ENCODE measurements at places on chromosomes 2 and 18.

DNA sequence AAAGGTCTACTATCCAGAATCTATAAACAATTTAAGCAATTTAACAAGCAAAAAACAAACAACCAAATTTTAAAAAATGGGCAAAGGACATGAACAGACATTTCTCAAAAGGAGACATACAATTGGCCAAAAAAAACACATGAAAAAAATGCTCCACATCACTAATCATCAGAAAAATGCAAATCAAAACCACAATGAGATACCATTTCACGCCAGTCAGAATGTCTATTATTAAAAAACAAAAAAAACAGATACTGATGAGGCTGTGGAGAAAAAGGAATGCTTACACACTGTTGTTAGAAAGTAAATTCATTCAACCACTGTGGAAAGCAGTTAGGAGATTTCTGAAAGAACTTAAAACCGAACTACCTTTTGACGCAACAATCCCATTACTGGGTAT is 66.4 kb upstream of the SESTD1 start:
- no peak for DNase-seq

DNA sequence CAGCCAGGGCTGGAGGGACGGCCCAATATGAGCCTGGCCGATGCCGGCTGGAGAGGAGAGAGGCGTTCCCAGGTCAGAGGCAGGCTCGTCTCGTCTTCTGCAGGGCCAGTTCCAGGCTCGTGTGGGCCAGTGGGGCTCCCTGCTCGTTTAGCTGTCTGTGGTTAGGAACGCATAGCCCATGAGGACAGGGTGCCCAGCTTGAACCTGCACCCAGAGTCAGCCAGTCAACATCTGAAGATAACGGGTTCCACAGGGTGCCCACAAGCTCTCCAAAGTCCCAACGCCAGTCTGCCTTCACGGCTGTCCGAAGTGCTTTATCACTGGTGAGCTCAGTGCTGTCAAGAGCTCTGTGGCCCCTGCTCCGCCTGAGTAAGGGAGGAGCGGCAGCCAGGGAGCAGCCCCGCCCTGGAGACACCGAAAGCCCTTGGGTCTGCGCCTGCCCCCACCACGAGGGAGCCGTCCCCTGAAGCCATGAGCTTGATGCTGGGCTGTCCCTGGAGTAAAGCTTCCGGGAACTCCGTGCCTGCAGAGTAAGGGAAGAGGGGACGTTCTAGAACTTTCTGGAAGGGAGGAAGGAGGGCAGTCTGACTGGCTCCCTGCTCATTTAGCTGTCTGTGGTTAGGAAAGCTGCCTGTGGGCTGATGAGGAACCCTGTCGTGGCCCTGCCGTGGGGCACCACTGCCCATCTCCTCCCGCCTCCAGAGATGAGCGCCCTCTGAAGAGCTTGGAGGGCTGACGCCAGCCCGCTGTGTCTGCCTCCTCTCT is 2.7 kb upstream of the HSBP1L1 start:
- DNase-seq = peak; percentile 66

DNA sequence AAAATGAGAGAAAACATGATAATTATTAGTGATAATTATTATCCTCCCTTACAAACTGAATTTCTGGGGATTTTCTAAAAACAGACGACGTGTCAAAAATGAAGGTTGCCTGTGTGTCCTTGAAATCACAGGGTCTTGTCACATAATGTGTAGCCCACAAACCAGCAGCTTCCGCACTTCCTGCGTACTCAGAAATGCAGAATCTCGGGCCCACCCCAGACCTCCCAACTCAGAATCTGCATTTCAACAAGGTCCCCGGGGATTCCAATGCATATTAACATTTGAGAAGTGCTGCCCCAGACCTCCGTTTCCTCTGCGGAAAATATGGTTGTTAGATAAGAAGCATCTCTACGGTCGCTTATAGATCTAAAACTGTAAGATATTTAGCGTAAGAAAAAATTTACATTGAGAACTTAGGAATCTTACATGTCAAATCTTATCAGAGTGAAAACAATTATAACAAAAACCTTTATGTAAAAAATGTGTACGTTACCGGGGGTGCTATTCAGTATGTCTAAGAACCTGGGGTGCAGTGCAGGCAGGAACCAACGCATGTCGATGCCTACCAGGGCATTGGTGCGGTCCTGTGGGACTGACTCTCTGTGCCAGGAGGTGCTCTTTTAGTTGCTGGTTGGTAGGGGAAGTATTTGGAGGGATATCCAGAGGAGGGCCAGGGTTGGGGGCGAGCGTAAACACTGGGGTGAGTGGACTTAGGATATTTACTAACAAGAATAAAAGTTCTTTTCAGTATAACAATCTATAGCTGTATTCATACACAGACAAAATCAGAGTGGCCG is 15.2 kb downstream of the CDKL4 start:
- DNase-seq = no peak

GRCh38 chr18:39329496-39330275 is 1764.1 kb upstream of the CELF4 start:
- no peak for DNase-seq

DNA sequence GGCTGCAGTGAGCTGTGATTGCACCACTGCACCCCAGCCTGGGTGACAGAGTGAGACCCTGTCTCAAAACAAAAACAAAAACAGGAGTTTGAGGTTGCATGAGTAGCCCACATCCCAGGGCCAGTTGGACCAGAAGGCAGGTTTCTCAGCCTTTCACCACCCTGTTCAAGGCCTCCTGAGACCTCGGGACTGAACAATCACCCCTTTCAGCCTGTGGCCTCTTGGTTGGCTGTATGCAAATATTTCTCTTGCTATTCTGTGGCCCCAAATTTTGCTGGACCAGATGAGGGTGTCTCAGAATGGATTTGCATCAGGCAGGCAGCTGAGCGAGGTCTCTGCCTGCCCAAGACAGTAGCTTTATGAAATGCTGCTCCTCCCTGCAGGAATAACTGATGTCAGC is 56.9 kb downstream of the DPYSL5 start:
- DNase-seq = no peak

DNA sequence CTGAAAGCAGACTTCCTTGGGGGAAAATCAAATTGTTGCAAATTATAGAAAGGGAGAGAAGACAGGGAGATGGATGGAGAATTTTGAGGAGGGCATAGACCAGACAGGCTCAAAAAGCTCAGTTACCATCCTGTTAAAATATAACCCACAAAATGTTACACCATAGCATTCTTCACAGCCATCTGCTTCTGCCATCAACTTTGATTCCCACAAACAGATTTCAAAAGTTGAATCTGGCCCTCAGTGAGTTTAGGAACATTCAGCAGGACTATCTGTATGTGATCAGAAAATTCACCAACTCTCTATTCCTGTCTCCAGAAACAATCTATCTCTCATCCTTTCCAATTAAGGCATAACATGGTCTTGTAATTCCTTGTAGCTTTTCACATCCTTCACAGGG is 159.8 kb upstream of the CCDC68 start:
- DNase-seq = no peak

GRCh38 chr2:181457741-181458425 is 697 bp downstream of the ITGA4 start:
- no peak for DNase-seq

DNA sequence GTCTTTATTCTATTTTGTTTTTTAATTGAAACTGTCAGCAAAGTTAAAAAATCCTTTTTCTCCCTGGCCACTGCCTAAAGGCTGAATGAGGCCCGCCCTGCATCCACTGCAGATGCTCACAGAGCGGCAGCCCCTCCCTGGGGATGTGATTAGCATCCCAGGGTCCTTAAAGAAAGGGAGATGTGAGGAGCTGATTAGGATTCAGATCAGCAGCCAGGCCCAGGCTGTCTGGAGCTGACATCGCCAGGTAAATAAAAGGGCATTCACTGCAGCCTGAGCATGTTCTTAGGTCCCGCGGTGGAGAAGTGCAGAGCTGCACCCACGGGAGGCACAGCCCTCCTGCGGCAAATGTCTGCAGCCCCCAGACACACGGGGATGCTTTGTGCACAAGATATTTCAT is 83.8 kb downstream of the LONRF2 start:
- no peak for DNase-seq

- no peak for DNase-seq
These were observed 170.1 kb downstream of the RBM43 start for GRCh38 chr2:151091583-151091982.

GRCh38 chr2:113127646-113128570 is 510 bp downstream of the IL1RN start:
- no peak for DNase-seq

- no peak for DNase-seq
These were observed 39.1 kb upstream of the MC4R start for GRCh38 chr18:60411715-60412114.

DNA sequence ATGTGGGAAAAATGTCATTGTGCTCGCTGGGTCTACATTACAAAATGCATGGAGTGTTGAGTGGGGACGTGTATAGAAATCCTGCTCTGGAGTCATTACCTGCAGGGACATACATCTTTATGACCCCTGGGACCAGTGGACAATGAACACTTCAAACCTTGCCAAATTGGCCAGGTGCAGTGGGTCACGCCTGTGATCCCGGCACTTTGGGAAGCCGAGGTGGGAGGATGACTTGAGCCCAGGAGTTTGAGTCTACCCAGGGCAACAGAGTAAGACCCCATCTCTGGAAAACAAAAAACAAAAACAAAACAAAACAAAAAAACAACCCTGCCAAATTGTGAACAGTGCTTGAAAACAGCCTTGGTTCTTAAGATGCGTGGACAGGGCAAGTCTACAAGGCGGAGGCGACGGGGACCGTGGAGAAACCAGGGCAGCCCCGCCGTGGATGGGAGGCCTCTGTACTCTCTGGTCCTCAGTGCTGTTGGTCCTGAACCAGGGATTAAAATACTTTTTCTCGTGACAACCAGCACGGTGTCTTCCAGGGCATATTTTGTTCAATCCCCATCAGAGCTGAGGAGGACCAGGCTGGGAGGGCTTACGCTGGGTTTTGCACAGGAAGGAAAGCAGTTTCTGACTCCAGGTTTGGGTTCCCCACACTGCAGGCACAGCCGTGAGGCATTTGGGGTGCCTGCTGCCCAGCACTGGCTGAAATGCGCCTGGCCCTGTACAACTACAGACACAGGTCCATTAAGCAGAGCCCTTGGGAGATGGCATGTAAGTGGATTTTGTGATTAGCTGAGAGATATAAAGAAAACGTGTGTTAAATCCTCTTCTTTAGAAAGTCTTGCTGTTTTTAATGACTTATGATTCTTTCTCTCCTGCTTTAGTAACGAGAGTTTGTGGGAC is 13.7 kb downstream of the COLEC11 start:
- no peak for DNase-seq

GRCh38 chr18:44954257-44954656 is 273.6 kb downstream of the SETBP1 start:
- no peak for DNase-seq

- no peak for DNase-seq
These were observed 7.7 kb downstream of the SLC30A3 start for GRCh38 chr2:27255187-27255586.

DNA sequence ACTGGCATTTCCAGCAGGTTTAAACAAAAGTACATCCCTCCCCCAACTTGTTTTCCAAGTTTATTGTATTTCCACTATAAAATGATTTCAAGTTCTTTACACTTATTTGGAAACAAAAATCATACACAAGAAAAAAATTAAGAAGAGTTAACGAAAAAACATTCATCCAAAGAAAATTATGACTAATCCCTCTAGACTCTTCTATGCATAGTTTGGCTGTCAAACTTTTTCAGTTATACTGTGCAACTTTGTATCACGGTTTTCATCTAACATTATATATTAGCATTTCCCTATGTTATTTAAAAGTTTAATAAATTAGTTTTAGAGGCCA is 627 bp downstream of the WDCP start:
- no peak for DNase-seq

DNA sequence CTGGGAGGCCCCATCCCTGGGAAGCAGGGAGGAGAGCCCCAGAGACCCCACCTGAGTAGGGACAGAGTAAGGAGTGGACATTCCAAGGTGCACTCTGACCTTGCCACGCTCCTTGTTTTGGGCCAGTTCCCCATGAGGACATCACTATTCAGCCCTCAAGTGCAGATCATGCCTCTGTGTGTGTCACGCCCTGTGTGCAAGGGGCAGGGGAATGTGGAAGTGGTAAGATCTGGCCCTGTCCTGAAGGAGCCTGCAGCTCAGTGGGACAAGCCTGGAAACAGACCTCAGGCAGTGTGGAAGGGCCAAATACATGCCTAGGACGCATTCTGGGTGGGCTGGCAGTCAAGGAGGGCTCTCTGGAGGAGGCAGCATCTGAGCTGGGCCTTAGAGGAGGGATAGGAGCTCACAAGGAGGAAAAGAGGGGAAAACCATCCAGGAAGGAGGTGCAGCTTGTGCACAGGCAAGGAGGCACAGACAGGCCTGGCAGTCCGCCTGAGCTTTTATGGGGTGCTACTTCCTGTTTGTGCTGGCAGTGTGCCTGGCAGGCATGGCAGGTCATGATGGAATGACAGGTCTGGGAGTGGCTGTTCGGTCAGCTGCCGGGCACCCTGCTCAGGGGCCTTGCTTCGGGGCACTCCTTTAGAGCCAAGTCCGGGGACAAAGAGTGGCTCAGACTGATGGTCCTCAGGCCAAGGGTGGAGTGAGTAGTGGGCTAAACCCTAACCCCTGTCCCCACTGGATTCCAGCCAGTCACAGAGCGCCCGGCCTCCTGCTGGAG is 3.3 kb downstream of the KLHL30 start:
- no peak for DNase-seq

- no peak for DNase-seq
These were observed 3.8 kb upstream of the HIBCH start for GRCh38 chr2:190323406-190323805.

DNA sequence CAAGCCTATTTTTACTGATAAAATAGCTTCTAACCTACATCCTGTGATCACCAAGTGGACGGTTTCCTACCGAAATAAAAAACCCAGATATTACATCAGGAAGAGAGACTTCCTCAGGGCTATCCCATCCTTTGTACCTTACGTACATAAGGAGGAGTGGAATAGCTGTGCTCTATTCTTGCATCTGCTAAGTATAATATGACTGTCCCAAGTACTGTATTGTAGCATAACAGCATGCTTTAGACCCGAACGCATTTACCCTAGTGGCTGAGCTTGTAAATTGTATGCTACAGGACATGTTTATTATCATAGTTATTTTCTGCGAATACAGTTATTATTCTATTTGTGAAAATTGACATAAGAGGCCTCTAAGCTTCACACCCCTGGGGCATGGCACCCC is 302.4 kb downstream of the CLIP4 start:
- DNase-seq = no peak

DNA sequence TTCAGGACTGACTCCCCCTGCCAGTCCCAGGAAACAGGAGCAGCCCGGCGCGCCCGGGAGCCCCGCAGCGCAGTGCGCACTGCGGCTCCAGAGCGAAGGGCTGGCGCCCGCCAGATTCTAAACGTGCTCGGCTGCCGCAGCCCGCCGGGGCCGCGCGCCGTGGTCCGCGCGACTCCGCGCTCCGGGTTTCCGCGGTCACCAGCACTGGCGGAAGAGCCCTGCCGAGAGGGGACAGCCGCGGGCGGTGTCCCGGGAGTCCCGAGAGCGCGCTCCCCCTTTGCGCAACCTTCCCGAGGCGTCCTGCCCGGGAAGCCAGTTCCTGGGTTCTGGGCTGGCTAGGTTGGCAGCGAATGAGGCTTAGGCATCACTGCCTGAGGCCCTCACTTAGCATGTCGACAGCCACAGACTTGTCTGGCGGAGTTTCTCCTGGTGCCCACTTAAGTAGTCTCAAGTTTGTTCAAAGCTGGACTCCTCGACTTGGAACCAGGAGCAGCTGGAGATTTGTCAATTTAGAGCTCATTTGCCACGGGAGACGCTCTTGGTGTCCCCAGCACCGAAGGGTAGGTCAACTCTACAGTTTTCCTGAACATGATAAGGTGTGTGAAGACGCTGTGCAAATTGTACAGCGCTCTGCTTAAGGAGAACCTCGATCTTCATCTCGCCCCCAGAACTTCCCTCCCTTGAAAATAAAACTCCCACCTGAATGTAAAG is 1.5 kb upstream of the VSNL1 start:
- DNase-seq = no peak
